ENCODE measurements at places on chromosomes 4 and X.

GRCh38 chrX:109831326-109831985 is 98.4 kb upstream of the ACSL4 start:
- DNase-seq = no peak

GRCh38 chr4:9938933-9939332 is 82.4 kb downstream of the SLC2A9 start:
- no peak for DNase-seq

GRCh38 chr4:188822698-188823097 is 683.5 kb downstream of the TRIML1 start:
- DNase-seq = no peak

DNA sequence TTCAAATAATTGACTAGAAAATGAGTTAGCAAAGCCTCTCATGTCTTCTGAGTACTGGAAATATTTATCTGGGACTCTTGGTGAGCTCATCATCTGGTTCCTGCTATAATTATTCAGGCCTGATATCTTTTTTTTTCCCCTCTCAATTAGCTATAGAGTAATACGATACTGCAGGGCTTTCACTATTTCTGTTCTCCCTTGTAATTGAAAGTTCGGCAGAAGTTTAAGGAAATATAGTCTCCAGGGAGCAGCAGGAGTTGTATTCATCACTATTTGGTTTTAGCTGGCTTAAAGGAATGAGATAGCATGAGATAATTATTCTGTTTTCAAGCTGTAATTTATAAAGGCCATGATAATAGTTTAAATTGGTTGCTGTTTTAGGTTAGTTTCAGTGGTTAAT is 378.6 kb upstream of the EPHA5 start:
- DNase-seq = no peak

DNA sequence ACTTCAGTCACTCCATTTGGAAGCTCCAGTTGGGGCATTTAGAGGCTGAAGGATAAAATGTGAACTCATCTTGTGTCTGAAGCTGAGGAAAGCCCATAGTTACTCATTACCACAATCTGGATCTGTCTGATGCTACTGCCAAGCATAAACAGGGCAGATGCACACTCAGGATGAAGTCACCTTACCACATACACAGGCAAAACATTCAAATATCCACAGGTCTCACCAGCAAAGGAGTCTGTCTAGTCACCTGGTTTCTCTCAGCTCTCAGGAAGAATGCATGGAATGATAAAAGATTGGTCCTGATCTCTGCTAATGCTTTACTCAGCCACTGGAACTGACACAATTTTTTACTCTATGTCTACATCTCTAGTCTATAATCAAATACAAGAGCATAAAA is 13.0 kb upstream of the ODAPH start:
- no peak for DNase-seq

DNA sequence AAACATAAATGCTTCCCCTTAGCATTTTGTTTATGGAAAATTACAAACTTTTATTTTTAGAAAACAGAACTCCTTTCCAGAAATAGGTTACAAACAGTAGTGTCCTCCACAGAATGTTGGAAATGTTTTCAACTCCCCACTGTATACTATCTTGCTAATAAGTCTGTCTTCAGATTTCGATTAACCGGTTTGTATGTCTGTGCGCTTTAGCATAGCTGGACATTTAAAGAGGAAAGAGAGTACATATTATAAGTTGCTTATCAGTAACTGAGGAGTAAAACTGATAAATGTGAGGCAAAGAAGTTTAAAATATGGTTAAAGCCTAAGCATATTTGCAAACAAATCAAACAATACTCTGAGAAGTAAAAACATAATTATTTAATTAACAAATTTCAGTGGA is 3.4 kb downstream of the CXCL8 start:
- DNase-seq = no peak

DNA sequence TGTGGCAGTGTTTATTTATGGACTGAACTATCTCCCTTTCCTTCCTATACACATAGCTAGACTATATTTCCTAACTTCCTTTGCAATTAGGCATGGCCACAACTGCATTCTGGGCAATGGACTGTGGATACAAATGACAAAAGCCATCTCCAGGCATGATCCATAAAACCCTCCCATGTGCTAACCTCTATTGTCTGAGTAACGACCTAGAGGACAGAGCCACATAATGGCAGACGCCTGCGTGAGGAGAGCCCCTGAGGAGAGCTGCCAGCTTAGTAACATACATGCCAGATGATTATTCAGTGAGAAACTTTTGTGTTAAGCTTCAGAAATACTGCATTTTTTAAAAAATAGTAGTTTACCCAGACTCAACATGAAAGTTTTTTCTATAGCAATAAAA is 142.9 kb downstream of the ADGRA3 start:
- no peak for DNase-seq

- no peak for DNase-seq
These were observed 781 bp upstream of the SPON2 start for GRCh38 chr4:1172971-1173757.

DNA sequence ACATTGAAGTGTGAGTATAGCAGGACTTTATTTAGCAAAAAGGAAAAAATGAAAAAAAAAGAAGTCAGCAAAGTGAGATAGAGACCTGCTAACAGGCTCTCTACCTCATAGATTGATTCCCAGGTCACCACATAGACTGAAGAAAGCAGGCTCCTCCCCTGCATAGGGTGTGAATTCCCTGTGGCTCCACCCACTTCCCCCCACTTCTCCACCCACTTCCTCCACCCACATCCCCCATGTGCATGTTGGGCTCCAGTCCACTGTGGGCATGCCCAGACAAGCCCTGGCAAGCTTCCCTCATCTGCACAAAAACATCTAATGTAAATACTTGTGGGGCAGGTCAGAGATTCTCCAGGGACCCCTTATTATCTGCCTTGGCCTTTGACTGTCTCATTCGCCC is 97.8 kb downstream of the TMEM47 start:
- no peak for DNase-seq

DNA sequence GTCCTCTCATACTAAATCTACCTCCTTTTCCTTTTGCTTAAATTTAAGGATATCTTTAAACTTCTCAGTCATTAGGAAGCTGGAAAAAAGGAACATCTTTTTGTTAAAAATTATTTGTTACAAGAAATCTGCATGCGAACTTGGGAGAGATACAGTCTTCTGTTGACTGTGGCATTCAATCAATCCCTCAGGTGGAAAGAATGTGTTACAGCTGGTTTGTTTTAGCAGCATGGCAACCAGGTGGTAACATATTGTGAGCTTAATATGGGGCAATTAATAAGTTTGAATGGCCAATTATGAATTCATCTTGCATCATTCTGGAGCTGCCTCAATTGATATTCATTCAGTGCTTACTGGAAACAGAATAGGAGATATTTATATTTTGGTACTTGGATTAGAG is 135.0 kb downstream of the GC start:
- no peak for DNase-seq

GRCh38 chr4:81833576-81833975 is 361.9 kb upstream of the RASGEF1B start:
- no peak for DNase-seq

GRCh38 chrX:34942496-34942895 is at the start of gene FAM47B:
Gene FAM47B, plus strand, starts transcription at chrX:34942796. Its CDS starts 36 bp downstream, at chrX:34942832.
- no peak for DNase-seq

DNA sequence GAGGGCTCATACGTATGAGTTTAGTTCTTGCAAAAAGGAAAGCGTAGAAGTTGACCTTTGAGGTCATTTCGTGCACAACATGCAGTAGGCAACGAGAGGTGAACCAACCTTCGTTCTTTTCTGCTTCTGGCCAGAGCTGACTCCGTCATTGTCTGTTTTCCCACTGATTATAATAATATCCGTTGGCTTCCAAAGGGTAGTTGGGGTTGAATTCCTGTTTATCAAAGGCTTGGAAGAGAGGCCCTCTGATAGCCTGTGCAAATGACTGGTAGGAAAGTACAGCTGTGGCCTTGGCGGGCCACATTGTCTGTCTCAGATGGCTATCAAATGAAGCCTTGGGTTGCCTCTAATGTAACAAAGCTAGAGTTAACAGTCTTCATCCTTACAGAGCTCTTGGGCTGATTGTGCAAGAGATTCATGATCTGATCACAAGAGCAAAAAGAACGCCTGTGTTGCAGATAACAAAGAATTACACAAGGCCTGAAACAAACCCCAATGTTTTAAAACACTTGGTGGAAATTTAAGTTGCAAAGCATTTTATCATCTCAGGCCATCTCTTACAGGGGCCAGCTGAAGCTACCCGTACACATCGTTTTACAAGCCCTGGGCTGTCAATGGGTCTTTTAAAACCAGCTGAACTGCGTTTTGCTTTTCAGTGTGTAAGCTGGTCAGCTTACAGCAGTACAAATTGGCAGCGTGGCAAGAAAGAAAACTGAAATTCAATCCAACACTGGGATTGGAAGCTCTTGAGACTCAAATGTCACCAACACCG is 46.1 kb upstream of the FAM9C start:
- no peak for DNase-seq

DNA sequence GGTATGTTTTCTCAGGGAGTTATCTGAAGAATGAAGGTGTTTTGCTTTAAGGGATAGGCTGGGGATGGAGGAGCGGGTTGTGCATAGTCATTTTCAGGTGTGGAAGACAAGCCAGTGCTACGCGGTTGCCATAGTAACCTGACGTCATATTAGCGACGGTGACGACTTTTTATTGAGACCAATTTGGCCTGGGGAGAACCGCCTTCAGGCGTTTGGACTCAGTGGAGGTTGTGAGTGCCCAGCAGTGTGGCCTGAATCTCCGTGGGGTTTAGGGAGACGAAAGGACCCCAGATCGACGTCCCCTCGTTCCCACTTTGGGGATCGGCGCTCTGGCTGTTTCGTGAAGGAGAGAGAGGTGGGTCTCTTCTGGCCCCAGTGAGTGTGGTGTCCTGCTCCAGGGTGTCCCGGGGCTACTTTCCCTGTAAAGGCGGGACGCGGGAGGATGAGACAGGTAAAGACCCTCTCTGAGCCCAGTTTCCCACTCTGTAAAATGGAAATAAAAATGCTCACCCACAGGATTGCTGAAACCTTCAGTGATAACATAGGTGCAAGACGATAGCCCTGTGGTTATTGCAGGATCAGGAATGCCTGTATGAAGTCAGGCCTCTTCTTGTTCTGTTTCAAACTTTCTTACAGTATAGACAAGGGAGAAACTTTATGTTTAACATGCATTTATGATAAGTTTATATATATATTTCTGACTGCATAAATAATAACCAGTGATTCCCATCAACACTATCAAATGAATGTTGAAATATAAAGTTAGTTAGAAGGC is 48.6 kb downstream of the GPRASP3 start:
- DNase-seq = peak; percentile 72

- no peak for DNase-seq
These were observed 106.8 kb downstream of the CLNK start for GRCh38 chr4:10577508-10578426.

GRCh38 chrX:66635360-66635759 is 3.5 kb downstream of the EDA2R start:
- DNase-seq = no peak

GRCh38 chrX:17662391-17662790 is 74.9 kb upstream of the SCML1 start:
- no peak for DNase-seq

DNA sequence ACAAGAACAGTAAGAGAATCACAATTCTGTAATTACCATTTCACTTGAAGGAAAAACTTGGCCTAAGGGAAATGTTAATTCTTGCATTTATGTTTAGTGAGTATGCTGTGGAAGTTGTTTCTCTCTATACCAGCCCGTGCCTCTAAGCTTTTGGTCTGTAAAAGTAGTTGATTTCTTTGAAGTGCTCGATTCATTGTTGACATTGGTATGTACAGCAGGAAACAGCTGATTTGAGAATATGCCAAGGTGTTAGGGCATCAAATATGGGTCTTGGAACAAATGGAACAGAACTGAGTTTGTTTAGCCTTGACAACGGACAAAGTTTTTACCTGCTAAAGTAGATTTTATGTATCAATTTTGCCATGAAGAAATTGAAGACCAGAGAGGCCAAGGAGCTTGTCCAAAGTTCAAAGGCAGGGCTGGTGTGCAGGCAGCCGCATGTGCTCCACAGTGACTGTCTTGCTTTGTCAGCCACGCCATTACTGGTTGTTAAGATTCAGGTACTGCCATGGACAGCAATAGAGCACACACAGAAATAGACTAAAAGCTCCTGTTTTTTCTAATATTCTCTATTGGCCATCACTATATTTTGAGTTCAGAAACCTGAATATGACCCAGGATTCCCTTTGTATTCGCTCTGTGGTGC is 75.5 kb upstream of the TLR3 start:
- DNase-seq = no peak

DNA sequence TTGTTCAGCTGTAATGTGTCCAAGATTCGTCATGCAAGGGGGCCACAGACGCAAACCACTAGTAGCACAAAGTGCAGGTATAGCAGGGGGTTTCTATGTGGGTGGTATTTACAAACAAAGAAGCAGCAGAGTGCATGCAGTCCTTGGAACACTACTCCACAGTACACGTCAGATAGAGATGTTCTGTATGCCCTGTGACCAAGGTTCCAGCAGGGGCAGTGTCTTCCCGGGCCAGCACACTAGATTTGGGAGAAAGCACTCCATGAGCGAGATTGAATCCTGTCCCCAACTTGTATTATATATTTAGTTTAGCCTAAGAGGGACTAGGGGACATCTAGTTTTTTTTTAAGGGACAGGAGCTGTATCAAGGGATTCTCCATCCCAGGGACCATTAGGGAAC is 54.4 kb upstream of the ESX1 start:
- DNase-seq = no peak

DNA sequence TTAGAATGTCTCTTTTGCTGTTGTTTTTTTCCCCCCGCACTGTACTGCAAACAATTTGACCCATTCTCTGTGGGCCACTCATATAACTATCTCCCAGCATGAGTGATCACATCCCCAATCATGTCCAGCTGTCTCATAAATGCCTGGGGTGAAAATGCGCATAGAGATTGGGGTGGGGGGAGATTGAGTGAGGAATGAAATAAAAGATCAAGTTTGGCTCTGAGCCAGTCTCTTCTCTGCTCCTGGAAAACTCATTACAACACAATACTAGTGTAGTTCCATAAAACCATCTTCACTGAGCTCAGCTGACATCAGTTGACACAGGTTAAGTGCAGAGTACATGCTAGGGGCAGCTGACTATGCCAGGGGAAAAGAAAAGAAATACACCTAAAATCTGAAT is 96.9 kb downstream of the EGF start:
- no peak for DNase-seq

GRCh38 chr4:19689511-19689910 is 562.2 kb upstream of the SLIT2 start:
- DNase-seq = no peak

- no peak for DNase-seq
These were observed 232.0 kb downstream of the SNCA start for GRCh38 chr4:89604951-89605350.

- no peak for DNase-seq
These were observed 44.5 kb upstream of the PDGFRA start for GRCh38 chr4:54184581-54184980.

- DNase-seq = no peak
These were observed 85.3 kb downstream of the HCCS start for GRCh38 chrX:11196476-11196875.

DNA sequence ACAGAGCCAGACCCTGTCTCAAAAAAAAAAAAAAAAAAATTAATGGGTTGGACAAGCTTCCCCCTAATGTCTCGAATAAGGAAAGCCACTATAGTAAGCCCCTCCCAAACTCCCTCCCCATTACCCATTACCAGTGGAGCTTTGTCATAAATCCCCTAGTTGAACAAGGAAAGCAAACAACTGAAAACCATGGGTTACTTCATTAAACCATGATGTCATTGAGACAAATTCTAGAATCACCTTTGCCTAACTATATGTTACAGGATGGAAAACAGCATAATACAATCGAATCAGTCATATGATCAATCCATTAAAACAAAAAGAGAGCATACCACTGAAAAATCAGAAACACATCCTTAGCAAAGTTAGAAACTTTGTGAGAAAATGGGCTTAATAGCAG is 8.2 kb downstream of the ARAP2 start:
- DNase-seq = no peak
